ENCODE measurements at places on chromosomes 5 and 9.

GRCh38 chr5:134103397-134103796 lies 11.1 kb upstream of the TCF7 start:
- DNase-seq, result no peak

DNA sequence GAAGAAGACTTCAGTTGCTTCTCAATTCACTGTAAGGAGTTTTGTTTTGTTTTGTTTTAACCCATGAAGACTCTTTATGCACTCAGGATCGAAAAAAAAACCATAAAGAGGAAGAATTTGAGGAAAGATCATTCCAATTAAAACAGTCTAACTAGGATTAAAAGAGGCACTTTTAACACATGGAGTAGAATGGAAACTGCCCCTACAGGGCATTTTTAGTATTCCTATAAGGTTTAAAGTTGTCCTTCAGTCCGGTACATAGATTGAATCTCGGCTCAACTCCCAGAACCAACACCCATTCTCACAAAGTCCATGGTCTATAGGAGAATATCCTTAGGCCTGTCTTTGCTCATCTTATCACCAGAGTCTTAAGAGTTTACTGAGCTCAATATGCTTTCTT lies 469.6 kb downstream of the DTWD2 start:
- DNase-seq, result no peak

DNA sequence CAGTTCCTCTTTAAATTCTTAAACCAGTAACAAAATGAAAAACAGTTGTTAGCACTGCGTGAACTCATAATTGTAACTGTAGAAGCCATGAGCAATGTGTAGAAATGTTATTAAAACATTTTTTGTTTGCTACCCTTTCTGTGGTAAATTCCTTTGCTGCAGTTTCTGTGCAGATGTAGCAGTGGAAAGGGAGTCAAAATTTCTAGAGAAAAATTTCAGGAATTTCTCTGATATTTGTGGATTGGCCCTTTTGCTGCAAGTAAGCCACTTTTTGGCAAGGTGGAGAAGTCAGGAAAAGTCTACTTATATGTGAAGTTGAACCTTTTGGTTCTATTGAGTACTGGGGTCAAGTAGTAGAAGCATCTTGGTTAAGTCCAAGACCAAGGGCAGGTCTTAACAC lies 10.1 kb downstream of the FBXL7 start:
- DNase-seq, result no peak

DNA sequence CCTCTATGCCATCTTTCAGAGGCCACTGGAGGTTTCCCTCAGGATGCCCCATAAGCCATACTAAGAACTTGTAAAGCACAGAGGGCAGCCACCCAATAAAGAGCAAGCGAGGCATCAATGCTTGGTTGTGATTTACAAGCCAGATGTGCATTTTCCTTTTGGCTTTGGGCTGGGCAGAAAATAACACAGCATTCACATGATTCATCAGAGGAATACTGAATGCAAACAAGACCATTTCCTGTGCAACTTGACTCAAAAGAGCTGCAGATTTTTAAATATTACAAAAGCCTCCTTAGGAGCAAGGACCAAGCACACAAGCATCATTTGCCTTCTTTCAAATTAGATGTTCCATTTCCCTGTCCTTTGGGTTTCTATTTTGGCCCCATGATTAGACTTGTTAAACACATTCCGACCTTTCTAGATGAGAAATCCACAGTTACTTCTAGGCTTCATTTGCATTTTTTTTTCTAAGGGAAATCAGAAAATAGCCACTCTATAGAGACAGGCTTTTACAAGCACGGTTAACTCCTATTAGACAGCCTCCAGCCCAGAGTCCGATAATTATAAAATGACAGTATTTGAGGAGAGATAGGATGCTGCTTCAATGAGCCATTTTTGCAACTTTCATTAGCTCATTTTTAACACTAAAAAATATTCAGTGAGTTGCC lies 207.8 kb downstream of the SEMA5A start:
- no peak for DNase-seq

DNA sequence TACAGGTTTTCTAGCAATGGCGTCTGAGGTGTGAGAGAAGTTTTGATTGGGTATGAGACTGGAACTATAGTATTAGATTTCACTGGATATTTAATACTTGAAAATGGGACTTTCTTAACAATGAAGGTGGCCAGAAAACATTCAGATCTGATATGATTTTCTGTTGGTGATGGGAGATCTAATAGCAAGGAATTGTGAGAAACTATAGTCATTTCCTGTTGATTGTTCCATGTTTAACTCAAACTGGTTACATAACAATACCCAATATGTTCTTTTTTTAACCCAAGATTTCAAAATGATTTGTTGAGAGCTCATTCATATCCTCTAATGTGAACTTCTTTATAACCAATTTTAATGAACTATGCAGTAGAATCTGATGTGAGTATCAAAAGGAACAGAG lies 793.2 kb upstream of the RGMB start:
- DNase-seq, result no peak

DNA sequence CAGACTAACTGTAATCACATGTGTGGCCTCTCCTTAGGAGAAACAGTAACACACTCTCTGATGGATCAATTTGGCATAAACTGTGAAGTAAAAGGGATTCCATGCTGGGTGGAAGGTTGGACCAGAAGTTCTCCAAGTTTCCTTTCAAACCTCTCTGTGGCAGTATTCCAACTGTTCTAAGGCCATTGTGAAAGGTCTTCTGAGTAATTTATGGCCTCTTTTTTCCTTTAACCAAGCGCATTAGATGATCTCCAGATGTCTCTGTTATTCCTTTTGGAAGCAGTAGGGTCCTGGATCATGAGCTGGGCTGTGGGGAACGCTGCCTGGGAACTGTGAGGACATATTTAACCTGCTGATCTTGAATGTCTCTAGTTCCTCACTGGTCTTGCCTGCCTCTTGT lies 80.6 kb upstream of the IL6ST start:
- DNase-seq, result no peak

DNA sequence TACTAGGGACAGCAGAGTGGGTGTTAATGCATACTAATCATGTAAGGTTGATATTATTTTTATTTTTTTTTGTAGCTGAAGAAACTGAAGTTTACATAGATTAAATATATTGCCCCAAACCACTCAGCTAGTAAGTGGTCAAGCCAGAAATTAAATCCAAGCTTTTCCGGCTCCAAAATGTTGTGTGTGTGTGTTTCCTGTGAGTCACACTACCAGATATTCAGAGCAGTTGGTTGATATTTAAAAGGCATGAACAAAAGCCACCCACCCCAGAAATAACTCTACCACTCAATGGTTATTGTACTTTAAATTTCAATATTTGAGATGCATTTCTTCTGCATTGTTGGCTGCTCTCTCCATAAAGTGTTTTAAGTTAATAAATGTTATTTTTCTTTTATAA lies 29.5 kb downstream of the KCNN2 start:
- no peak for DNase-seq

DNA sequence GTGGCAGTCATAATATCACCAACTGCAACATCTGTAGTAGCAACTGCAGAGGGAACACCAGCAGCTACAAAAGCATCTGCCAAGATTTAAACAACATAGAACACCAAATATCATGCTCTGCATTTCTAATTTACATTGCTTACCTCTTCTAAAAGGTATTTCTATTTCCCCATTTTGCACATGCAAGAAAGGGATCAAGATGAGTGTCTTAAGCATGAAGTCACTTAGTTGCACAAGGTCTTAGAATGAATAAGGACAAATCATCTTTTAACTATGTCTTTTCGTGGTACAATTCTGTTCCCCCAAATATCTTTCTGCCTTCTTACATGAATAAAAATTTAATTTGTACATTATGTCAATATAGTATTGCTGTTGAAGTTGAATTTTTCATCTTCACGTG lies 1746.4 kb downstream of the EFNA5 start:
- DNase-seq, result no peak

GRCh38 chr9:8719833-8720486 lies 920.4 kb upstream of the DMAC1 start:
- DNase-seq, result no peak

GRCh38 chr5:176371621-176372539 lies 6.6 kb downstream of the ARL10 start:
- DNase-seq, result no peak

DNA sequence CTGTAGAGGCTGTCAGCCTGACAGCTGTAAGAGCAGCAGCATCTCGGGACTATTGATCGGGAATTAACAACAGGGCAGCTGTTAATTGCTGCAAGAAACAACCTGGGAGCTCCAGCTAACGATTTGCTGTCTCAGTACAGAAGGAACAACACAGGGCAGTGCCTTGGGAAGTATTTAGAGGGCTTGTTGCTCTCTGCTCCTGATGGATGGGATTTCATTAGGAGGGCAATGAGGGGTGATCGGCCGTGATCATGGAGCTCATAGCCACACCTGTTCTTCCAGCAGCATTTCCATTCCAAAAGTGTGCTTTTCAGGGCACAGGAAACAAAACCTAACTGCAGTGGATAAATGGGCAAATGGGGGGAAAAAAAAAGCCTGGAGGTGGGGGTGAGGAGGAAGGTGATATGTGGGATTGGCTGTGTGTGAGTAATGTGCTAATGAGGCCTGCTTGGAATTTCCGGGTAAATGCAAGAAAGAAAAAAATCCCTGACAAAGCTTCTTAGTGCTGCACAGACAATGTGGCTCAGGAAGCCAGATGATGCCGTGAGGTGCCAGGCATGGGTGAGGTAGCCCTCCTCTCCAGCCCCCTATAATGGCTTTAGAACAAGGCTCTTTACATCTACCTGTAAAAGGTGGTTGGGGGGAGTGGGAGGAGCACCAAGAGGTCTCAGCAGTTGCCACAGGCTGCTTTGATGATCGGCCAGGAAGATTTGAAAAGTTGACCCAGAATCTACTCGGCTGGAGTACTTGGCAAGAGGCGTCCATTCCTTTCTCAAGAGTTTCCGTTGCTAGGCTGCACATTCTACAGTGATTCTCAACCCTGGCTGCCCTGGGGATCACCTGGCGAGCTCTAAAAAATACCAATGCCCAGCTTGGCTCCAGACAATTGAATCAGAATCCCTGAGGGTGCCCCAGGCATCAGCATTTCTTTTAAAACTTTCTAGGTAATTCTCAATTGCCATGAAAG lies 139.5 kb upstream of the KLF9 start:
- no peak for DNase-seq

DNA sequence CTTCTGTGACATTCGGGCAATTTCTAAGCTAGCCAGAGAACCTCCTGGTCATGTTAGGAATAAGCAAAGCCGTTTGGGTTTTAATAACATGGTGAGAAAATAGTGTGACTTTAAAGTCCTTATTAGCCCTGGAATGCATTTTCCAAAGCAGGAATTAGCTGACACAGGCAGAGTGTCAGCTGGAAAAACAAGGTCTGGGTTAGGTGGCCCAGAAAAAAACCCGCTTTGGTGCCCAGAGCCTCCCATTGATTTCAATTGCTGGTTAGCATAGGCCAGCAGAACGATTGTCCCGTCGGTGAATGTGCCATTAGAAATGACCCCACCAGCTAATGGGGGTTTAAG lies 62.1 kb upstream of the CPEB4 start:
- no peak for DNase-seq

GRCh38 chr5:168734620-168735300 lies 155.6 kb upstream of the PANK3 start:
- no peak for DNase-seq

DNA sequence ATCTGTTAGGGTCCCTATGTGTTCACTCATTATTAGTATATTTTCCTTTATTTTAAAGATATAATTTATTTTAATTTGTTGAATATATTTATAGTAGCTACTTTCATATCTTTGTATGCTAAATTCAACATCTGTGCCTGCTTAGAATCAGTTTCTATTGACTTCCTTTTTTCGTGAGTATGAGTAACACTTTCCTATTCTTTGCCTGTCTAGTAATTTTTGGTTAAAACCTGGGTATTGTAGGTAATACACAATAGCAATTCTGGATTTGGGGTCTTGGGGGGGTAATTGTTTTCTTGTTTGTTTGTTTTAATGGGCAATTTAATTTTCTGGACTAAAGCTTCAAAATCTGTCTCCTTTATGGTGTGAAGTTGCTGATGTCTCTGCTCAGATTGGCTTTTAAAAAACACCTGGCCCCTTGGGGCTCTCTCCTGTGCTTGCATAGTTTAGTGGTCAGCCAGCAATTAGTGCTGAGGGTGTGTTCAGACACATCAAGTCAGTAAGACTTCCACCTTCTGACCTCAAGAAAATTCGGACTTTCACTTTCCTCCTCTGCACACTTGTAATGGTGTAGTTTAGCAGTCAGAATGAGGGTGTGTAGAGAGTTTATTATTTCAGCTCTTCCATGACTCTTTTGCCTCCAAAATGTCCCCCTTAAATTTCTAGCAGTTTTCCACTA lies 124.4 kb upstream of the MAP1B start:
- DNase-seq, result no peak

DNA sequence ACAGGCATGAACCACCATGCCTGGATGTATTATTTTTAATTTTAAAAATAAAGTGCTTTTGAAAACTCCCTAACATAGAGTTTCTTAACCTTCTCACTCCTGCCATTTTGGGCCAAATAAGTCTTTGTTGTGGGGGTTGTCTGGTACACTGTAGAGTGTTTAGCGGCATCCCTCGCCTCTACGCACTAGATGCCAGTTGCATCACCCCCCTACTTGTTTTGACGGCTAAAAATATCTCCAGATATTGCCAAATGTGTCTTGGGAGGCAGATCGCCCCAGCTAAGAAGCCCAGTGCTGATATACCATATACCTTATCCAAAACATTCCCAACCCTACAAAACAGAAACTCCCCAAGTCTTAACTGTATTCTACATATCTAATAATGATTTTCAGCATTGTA lies 54.6 kb downstream of the SCAI start:
- DNase-seq, result no peak

- no peak for DNase-seq
Observed at GRCh38 chr5:23385036-23385435, 122.4 kb upstream of the PRDM9 start.

- no peak for DNase-seq
Observed at GRCh38 chr5:175557778-175558177, 79.4 kb downstream of the SFXN1 start.

DNA sequence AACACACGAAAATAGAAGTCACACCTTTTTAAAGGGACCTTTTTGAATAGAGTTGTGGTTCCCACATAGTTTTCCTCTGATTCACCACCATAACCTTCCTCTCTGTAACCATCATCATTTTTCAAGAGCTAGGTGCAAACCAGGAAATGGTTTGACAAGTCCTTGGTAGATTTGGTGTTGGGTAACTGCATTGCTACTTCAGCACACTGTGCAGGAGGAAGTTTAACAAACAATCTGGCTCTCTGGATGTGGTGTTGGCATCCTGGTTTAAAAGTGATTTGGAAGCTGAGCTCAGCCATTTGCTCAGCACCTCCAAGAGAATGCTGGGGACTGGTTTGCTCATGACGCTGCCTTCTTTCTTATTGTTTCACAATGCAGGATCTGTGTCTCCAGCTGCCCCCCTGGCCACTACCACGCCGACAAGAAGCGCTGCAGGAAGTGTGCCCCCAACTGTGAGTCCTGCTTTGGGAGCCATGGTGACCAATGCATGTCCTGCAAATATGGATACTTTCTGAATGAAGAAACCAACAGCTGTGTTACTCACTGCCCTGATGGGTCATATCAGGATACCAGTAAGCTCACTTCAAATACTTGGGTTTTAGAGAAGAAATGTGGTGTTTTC lies 213.1 kb downstream of the RFK start:
- no peak for DNase-seq

GRCh38 chr9:24245988-24246387 lies 299.7 kb downstream of the IZUMO3 start:
- no peak for DNase-seq

GRCh38 chr5:123223921-123224320 lies 134.9 kb downstream of the PRDM6 start:
- DNase-seq, result no peak

Measured in stimulated activated CD4-positive, alpha-beta T cell treated with anti-CD3 and anti-CD28 coated beads, Interleukin-2, amount 100 ng/mL, for 48 hours (primary cell).